ENCODE measurements at places on chromosomes 2 and 18.

DNA sequence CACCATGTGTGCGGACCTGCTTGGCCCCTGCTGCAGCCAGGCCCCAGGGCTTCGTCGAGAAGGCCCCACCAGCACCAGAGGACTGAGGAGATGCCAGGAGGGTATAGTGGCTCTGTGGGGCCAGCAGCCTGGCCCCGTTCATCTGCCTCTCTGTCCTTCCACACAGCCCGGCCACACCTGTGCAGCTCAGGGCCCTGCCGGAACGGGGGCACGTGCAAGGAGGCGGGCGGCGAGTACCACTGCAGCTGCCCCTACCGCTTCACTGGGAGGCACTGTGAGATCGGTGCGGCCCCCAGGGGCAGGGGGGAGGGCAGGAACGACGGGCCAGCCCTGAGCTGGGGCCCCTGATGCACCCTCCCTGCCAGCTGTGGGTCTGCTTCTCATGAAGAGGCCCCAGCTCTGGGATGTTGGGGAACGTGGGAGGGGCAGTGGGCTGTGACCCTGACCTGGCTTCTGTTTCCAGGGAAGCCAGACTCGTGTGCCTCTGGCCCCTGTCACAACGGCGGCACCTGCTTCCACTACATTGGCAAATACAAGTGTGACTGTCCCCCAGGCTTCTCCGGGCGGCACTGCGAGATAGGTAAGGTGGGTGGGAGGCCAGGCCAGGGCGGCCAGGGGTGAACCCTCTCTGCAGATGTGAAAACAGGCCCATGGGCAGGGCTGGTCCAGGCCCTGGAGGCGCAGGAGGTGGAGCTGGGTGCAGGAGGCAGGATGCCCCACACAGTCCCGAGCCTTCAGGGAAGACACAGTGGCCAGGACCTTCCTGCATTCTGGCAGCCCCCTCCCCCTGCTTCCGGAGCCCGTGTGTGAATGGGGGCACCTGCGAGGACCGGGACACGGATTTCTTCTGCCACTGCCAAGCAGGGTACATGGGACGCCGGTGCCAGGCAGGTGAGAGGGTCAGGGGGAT, 50.3 kb downstream of the MTERF4 start:
- no peak for DNase-seq

GRCh38 chr2:96506016-96506906, 1.1 kb upstream of the NEURL3 start:
- no peak for DNase-seq

DNA sequence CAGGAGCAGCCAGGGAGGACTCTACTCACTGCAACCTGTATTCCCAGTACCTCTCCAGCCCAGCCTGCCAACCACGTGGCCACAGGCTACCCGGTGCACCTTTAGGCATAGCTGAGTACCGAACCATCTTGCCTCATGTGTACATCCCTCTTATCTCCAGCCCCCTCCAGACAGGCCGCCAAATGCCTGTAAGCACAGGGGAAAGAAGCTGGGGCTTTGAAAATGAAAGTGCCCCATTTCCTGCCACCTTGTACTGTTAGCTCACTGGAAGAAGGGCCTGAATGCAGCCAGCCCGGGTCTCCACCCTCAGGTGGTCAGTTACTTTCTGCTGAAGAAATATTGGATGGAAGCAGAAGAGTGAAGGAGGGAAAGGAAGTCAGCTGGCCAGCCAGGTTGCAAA, 27.2 kb upstream of the RFX8 start:
- DNase-seq = no peak

DNA sequence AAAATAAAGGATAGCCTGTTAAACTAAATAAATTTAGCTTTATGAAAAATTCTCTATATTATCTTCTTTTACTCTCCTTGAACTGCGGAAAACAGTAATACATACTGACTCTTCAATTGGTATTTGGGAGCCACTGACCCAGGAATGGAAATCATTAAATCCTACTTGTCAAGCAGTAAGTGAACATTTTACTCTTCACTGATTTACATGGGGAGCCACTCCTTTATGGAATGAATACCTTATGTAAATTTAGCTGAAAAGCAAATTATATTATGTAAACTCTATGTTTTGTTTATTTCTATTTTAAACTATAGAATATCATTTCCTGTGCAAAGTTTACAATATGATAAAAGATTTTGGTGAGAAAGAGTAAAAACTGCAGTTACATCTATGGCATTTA, 85.2 kb downstream of the STRADB start:
- no peak for DNase-seq

GRCh38 chr18:48021273-48021914, 90.9 kb upstream of the SMAD2 start:
- DNase-seq = no peak

DNA sequence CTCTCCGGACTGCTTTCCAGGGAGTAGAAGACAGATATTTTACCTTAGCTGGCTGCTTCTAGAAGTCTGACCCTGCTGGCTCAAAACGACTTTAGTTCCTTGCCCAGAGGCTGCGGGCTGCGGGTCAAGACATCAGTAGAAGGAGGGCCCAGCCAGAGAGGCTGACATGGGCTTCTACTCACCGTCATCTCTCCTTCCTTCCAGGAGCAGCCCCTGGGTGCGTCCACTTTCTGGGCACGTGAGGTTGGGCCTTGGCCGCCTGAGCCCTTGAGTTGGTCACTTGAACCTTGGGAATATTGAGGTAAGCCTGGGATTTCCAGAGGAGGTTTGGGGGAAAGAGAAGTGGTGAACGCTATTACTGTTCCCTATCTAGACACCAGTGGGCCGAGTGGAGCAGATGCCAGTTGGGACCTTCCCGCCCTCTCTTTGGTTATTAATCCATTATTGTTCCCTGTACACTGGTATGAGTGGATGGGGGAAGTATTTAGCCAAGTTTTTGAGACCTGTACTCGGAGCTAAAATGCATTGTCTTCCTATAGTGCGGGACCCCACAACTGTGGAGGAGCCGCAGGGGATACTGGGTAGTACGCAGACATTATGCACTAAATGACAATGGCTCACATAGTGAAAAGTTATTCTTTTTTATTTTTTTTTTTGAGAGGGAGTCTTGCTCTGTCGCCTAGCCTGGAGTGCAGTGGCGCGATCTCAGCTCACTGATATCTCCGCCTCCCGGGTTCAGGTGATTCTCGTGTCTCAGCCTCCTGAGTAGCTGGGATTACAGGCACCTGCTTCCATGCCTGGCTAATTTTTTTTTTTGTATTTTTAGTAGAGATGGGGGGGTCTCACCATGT, 26.3 kb upstream of the CASP8 start:
- DNase-seq = no peak

GRCh38 chr18:25726298-25726697, 364.1 kb downstream of the SS18 start:
- DNase-seq = no peak

GRCh38 chr2:166394245-166394644, 18.5 kb upstream of the SCN9A start:
- DNase-seq = no peak

GRCh38 chr18:48002933-48003365, 72.5 kb upstream of the SMAD2 start:
- peak; percentile 96 for DNase-seq

DNA sequence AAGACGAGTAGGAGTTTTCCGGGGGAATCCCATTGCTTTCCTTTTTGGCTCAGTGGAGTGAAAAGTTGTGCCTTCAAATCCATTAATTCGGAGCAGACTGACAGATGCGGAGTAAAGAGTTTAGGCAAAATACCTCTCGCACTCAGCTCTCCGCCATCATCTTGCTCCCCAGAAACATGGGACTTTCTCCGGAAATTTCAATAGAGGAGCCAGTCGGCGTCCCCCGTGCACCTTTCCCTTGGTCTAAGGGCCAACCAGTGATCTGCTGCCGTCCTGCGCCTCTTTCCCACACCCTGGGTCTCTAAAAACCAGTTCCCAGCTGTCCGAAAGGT, 318 bp downstream of the TYW5 start:
- no peak for DNase-seq

DNA sequence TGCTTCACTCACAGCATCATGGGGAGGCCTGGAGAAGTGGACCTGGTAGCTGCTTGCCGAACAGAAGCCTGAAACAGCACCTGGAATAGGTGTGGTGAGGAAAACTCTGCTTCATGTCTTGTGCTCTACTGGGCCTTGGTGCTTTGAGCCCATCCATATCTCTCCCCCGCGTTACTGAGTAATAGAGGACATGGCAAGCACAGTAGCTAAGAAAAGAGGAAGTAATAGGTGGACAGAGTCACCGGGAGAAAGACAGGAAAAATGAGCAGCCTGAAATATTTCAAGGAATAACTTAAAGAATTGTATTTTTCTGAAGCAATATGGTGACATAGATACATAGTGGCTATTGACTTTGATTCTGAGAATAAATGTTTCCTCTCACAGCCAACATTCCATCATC, 14.0 kb upstream of the HNMT start:
- DNase-seq = no peak

GRCh38 chr2:215707608-215708007, 271.7 kb upstream of the FN1 start:
- no peak for DNase-seq

GRCh38 chr2:10303181-10303693, 533 bp downstream of the HPCAL1 start:
- no peak for DNase-seq

DNA sequence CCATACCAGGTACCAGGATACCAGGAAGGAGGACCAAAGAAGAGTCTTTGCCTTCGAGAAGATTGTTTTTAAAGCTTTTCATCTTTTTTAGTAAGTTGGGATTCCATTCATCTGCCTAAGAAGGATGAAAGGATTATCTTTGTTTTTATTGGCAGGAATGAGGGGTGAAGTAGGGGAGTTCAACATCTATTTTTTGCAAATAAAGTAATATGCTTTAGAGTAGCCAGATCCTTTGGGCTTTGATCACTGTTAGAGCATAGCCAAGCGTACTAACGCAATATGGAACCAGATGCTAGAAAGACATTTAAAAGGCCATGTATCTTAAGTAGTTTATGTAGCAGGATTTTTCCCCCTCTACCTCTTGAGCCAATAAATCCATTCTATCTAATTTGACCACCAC, 133.0 kb downstream of the PRPF40A start:
- no peak for DNase-seq

DNA sequence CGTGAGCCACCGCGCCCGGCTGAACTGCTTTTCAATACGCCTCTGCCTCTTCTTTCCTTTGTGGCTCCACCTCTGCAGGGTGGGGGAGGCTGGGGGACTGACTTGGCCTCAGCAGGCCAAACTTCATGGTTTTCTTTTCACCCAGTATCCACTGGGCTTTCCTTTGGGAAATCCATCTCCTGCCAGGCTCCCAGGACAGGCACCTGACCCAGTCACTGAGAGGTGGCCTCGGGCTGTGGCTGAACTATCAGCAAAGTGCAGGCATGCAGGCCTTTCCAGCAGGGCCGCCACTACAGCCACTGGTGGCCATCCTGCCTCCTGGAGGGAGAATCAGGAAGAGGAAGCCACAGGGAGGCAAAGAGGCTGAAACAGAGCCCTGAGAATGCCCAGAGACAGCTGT, 33.4 kb upstream of the SEMA4C start:
- DNase-seq = no peak

DNA sequence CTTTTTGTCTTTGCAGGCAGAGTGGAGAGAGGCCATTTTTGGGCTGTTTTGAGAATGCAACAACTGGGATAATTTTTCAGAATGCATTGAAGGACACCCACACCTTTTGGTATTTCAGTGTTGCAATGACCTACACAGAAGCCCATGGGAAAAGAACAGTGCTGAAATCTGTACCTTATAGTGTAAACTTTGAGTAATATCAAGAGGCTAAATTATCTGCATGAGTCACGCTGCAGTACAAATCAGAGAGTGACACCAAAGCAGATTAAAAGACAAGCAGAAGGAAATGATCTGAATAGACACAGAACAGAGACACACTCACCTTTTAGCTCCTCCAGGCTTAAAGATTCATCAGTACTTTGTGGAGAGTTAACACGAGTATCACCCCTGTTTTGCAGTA, 265.3 kb downstream of the PAX3 start:
- DNase-seq = no peak

- no peak for DNase-seq
Observed at GRCh38 chr2:44676379-44676778, 265.1 kb upstream of the SIX3 start.

- no peak for DNase-seq
Observed at GRCh38 chr2:106700616-106701015, 185.4 kb downstream of the ST6GAL2 start.

GRCh38 chr2:38557981-38558380, 44.7 kb downstream of the HNRNPLL start:
- no peak for DNase-seq
